NCI-H460 (cell line): ENCODE measurements at places on chromosomes 5 and 9.

- DNase-seq, result peak; percentile 74
Measured at GRCh38 chr9:116549061-116549664, 137.9 kb upstream of the TRIM32 start.

- DNase-seq, result no peak
Measured at GRCh38 chr9:89839449-89839848, 234.6 kb downstream of the GADD45G start.

GRCh38 chr5:90545511-90545910 is 13.1 kb upstream of the ADGRV1 start:
- DNase-seq, result no peak

- no peak for DNase-seq
Measured at GRCh38 chr5:74112372-74113195, 486.6 kb downstream of the ARHGEF28 start.

DNA sequence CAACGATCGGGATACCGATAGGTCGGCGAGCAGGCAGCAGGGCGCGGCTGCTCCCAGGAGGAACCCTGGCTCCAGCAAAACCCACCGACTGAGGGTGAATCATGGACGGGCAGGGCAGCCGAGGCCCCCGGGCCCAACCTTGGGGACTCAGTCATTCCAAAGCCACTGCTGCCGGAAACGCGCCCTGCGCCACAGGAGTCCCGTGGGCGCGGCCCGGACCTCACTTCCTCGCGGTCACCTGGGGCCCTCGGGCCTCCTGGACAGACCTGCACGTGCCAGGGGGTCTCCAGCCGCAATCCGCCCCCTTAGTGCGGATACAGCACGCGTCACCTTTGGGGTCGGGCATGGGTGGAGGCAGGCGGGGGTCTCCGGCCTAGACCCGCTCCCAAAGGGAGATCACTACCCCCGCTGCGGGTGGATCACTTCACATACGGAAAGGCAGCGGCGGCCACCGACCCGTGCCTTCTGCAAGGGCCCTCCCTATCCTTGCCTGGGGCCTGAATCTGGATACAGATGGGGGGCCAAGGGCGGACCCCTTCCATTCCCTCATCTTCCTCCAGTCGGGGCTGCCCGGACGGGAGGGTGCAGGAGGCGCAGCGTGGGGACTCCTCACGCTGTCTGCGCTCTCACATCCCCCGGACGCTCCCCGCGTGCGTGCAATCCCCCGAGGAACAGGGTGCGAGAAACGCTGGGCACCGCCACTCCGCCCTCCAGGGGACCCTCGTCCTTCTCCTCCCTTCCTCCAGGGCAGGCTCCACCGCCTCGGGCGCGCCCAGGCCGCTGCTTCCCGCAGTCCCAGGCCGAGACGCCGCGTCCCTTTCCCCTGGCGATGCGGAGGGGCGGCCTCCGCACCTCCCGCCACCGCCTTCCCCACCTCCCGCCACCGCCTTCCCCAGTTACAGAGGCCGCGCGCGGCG is 586 bp downstream of the TXN start:
- DNase-seq, result peak; percentile 45
